Stimulated activated CD4-positive, alpha-beta T cell treated with anti-CD3 and anti-CD28 coated beads, Interleukin-12 subunit alpha, Interleukin-12 subunit beta, amount 100 ng/mL, for 48 hours (primary cell): ENCODE measurements at places on chromosomes 7 and 10.

DNA sequence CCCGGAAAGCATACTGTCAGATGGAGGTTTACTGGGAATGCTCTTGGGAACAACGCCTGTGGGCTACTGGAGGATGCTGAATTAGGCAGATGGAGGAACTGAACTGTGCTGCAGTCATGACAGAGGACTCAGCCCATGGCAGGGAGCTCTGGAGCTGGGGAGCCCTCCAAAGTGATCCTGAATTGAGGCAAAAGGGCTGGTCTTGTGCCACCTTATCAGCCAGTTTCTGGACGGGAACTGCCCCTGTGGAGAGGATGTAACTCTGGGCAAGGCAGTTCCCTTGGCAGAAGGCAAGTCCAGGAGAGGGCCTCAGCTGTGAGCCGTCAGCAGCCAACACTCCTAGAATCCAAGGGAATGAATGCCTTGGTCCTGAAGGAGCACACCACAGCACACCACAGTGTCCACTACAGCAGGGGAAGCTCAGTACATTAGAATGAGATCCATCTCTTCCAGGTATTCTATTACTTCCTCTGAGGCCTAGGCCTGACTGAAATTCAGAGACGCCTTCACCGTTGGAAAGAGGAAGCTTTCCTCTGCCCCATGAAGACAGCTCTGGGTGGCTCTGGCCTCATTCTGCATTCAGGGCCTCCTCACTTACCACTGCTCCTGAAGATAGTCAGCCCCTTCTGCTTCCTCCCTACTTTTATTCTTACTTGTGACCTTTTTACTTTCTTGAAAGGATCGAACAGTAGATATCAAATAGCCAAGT is 139.6 kb upstream of the GPR26 start:
- DNase-seq: no peak

- DNase-seq: no peak
These were observed 243.6 kb downstream of the SKIDA1 start for GRCh38 chr10:21281765-21282484.

DNA sequence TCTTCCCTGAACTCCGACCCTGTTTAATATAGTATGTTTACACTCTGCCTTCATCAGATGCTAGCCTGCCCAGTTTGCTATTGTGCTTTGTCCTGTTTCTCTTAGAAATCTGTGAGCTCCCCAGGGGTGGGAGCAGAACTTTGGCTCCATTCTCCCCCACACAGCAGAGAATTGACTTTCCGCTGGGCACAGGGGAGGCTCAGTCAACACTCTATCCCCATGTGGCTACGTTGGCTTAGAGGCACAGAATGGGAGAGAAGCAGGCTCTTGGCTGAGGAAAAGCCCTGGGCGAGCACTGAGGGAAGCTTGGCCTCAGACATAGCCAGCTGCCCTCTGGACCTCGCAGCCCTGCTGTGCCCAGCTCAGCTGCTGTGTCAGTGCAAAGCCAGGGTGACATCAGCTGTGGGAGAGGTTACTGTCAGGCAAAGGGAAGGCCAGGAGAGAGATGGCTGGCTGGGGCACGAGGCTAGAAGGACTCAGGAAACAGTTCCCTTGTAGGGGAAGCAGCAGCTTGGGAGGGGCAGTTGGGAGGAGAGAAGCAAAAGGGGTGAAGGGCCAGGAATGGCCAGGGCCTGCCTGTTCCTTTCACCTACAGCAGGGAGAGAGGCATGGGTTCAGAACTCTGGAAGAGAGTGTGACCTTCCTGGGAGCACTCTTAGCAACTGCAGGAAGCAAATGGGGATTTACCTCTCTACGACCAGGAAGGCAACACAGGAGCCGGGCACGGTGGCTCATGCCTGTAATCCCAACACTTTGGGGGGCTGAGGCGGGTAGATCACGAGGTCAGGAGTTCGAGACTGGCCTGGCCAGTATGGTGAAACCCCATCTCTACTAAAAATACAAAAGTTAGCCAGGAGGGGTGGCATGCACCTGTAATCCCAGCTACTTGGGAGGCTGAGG is 5.8 kb upstream of the SCD start:
- no peak for DNase-seq

- no peak for DNase-seq
These were observed 165.6 kb downstream of the AVL9 start for GRCh38 chr7:32660936-32661335.

DNA sequence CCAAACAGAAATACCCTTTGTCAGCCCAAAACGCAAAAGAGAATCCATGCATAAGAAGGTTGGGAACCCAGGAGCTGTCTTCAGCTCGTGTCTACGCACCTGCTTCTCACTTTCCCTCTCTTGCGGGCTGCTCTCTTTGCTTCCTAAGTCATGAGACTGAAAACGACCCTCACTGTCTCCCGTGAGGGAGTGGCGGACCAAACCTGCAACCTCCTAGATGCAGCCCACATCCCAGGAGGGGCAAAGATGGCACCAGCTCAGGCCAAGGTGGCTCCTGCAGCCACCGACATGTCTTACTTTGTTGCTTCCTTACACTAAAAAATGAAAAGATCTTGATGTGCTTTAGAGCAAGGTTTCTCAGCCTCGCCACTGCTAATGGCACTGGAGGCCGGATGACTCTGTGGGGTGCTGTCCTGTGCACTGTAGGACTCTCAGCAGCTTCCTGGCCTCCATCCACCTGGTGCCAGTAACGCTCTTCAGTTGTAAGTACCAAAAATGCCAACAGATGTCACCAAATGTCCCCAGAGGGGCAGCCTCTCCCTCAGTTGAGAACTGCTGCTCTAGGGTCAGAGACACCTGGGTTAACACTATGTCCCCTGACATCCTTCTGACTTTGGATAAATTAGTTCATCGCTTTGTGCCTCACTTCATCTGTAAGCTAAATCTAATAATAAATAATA is 179.8 kb upstream of the PFKP start:
- DNase-seq: no peak

- DNase-seq: no peak
These were observed 4.7 kb upstream of the CUBN start for GRCh38 chr10:17134282-17134681.

- DNase-seq: no peak
These were observed 59.7 kb upstream of the TBX20 start for GRCh38 chr7:35313575-35313974.

DNA sequence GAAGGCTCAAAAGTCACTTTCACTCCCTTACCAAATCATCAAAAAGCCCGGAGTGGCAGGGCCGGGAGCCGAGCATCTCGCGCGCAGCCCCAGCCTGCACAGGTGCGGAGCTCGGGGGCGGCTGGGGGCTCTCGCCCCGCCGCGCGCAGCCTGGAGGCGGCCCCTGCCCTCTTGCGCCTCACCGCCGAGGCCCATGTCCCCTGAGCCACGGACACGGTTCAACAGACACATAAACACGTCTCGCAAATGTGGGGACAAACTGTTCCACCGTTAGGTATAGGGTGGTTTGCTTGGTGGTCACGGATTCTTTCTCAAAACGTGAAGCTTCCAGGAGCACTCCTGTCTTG is 700 bp downstream of the GSAP start:
- DNase-seq: no peak

- no peak for DNase-seq
These were observed 105.6 kb upstream of the COL1A2 start for GRCh38 chr7:94289071-94289470.

GRCh38 chr7:98215561-98216495 is 4.6 kb downstream of the BHLHA15 start:
- DNase-seq: no peak

DNA sequence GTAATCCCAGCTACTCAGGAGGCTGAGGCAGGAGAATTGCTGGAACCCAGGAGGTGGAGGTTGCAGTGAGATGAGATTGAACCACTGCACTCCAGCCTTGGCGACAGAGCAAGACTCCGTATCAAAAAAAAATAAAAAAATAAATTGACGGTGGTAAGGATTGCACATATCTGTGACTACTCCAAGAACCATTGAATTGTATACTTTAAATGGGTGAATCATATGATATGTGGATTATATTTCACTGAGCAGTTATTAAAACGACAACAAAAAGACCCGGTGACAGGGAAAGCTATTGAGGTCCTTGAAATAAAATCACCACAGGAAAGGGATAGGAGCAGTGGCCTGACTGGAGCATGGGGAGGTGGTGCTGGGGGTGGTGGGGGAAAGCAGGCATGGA is 31.2 kb upstream of the COMTD1 start:
- no peak for DNase-seq

- no peak for DNase-seq
These were observed 90.3 kb downstream of the NEURL1 start for GRCh38 chr10:103583871-103584215.

- no peak for DNase-seq
These were observed 50.9 kb upstream of the PDLIM1 start for GRCh38 chr10:95341716-95342130.

DNA sequence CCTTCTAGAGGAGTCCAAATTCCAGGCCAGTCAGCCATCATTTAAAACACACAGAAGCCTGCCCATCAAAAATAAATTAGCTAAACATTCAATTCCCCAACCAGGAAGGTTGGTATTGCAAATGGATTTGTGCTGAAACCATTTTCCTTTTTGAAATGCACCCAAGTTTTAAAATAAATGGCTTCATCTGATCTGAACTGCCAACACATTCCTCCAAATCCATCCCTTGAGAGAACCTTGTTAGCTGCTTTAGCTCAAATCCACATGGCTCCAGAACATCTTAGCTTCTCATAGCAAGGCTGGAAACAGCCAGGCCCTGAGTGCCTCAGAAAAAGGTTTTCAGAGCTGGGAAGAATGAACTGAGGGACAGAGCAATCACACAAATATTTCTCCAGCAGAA is 306.3 kb downstream of the FZD1 start:
- DNase-seq: no peak

- no peak for DNase-seq
These were observed at the start of gene EBF3 for GRCh38 chr10:129963641-129964501. Gene EBF3, minus strand, starts transcription at chr10:129964274. Its CDS starts 506 bp downstream, at chr10:129963768.

DNA sequence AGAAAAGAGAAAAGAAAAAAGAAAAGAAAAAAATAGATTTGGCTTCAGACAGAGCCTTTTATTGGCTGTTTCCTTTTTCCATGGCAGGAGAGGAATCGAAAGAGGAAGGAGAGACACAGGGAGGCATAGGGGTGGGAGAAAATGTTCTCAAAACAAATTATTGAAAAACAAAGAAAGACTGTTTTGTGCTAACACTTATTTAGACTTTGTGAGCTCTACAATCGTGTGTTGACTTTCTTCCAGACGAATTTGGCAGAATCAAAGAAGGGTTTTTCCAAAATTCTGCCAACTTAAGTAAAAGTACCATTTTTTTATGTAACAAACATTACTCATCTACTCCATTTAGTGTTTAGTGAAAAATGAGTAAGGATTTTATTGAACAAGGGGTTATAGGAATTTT is 982.2 kb downstream of the REEP3 start:
- DNase-seq: no peak

DNA sequence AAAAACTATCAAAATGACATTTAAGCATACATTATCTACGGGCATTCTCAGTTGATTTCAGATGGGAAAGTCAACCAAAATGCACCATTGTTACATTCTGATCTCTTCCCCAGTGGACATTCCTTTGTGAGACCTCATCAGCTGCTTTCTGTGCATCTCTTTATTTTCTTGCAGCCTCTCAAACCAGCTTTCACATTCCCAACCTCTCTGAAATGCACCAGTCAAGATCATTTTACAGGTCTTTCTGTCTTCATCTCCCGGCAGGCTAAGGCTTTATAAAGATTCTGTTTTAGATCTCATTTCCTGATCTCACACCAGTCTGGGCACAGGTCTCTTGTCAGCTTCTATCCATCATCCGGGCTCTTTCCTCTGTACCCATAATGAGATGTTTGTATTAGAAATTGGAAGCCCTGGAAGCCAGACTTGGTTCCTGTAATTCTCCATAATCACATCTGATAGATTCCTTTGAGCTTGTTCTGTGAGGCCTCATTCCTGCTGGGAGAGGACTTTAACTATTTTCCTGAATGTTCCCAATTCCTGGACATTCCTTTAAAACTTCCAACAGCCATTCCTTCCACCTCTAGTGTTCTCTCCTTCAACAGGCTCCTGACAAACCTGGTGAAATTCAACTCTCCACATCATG is 44.3 kb upstream of the ARL4A start:
- DNase-seq: no peak

GRCh38 chr7:31054608-31055278 is 2.6 kb downstream of the ADCYAP1R1 start:
- no peak for DNase-seq

GRCh38 chr10:17214526-17214925 is 13.1 kb upstream of the TRDMT1 start:
- DNase-seq: no peak

- DNase-seq: peak; percentile 25
These were observed 32.1 kb upstream of the HECTD2 start for GRCh38 chr10:91378061-91378460.

- no peak for DNase-seq
These were observed 21.8 kb upstream of the LRRC4 start for GRCh38 chr7:128053023-128053422.

DNA sequence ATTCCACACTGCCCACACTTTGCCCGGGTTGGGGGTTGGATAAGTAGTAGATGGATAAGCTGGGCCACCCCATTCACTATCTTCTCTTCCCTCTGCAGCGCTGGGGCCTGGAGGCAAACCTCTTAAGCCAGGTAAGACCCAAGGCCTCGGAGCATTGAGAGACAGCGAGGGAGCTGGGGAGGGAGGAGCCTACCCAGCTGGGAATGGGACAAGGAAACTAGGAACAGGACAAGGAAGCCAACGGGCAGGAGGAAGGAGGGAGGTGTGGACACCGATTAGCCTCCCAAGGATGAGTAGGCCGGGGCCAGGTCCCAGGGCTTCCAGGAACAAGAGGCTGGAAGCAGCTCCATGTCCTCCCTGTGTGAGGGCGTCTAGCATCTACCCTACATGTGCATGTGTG is 9.6 kb downstream of the ELN start:
- DNase-seq: no peak

GRCh38 chr7:117645481-117646165 is 165.8 kb downstream of the CFTR start:
- DNase-seq: no peak

GRCh38 chr7:155724327-155725005 is 80.0 kb downstream of the RBM33 start:
- no peak for DNase-seq

DNA sequence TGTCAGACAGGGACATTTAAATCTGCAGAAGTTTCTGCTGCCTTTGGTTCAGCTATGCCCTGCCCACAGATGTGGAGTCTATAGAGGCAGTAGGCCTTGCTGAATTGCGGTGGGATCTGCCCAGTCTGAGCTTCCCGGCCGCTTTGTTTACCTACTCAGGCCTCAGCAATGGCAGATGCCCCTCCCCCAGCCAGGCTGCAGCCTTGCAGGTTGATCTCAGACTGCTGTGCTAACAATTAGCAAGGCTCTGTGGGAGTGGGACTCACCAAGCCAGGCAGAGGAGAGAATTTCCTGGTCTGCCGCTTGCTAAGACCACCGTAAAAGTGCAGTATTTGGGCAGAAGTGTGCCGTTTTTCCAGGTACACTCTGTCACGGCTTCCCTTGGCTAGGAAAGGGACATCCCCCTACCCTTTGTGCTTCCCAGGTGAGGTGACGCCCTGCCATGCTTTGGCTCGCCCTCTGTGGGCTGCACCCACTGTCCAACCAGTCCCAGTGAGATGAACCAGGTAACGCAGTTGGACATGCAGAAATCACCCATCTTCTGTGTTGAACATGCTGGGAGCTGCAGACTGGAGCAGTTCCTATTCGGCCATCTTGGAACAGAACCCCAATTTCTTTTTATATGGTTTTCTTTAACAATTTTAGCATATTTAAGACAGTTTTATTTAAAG is 28.4 kb upstream of the VWDE start:
- no peak for DNase-seq

- no peak for DNase-seq
These were observed 373.1 kb downstream of the THSD7A start for GRCh38 chr7:11458736-11459483.

- no peak for DNase-seq
These were observed 5.0 kb downstream of the MXI1 start for GRCh38 chr10:110212119-110213006.

GRCh38 chr7:17608114-17608833 is 309.8 kb downstream of the AHR start:
- no peak for DNase-seq
